AG20443 (cell line): ENCODE measurements at places on chromosomes 2 and 18.

GRCh38 chr2:181780657-181781056 is 100.3 kb upstream of the NEUROD1 start:
- no peak for DNase-seq

GRCh38 chr2:44843086-44843485 is 98.4 kb upstream of the SIX3 start:
- DNase-seq: no peak

DNA sequence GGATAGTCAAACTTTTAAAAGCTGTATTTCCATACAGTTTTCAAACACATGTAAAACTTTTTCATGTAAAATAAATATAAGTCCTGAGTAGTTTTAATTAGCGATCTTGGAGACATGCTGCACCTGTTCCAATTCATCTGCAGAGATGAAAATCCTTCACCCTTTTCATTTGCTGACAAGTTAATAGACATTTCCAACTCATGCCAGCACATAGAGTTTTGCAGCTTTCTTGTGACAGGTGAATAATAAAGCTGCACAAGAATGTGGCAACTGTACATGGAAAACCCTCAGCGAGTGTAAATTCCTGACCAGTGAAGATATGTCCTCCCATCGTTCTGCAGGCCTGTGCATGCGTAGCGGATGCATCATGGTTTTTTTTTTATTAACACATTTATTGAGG is 771.4 kb downstream of the TDRD15 start:
- no peak for DNase-seq

DNA sequence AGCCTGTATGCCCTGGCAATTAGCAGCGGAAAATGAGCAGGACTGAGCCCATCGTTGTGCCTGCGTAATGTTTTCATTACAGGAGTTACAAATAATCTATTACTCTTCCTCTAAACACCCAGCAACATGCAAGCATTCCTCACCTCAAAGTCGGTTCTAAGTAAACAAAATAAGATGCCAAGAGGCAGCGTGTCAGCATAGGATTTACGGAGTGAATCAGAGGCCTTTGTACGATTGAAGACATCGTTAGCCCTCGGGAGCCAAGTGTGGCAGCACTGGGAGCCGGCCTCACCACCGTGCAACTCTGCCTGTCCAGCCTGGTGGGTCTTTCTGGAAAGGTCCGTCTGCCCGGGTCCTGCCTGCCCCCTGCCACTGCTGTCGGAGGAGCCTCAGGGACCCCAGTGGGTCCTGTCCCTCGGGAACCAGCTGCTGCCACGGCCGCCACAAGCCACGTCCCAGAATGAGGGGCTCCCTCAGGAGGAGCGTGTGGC is 80.1 kb upstream of the CTDP1 start:
- peak; percentile 77 for DNase-seq

DNA sequence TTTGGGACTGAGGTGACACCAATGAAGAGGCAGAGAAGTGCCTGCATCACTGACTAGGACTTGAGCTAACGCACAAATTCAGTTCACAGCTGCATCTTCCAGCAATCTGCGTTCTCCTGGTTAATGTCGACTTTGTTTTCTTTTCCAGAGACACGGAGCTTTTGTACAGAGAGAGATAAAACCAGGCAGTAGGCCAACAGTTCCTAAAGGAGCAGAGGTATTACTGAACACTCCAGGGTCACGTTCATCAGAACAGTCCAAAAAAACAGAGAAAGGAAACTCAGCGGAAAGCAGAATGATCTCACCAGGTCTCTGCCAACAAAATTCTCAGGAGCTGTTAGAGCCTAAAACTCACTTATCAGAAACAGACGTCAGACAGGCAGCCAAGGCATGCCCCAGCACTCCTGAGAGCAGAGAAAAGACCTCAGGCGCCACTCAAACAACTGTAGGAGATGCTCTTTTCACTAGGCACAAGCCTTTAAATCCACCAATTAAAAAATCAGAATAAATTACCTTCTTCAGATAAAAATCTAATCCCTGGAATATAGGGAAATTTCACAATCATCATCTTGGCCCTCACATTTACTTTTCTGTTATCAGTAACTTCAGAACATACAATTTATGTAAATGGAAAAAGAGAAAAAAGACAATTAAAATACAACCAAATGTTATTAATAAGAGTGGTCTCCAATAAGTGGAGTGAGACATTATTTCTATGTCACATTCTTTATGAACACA is 95.9 kb upstream of the SPTBN1 start:
- peak; percentile 67 for DNase-seq

- peak; percentile 20 for DNase-seq
These were observed 4.3 kb downstream of the KLF7 start for GRCh38 chr2:207161247-207162123.

DNA sequence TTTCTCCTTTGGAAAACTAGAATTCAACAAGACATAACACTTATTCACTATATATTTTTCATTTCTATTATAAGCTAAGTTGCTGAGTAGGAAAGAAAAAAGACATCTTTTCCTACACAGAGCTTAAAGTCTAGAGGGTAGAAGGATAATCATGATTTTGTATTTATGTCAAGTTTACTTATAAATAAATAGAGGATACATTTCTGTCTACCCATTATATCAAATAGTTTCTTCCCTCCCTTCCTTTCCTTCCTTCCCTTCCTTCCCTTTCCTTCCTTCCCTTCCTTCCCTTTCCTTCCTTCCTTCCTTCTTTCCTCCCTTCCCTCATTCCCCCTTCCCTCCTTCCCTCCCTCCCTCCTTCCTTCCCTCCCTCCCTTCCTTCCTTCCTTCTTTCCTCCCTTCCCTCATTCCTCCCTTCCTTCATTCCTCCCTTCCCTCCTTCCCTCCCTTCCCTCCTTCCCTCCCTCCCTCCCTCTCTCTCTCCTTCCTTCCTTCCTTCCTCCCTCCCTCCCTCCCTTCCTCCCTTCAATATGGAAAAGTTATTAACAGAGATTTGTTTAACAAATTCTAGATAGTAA is 308.4 kb upstream of the COL3A1 start:
- no peak for DNase-seq
